ENCODE measurements at places on chromosomes 4 and X.

- DNase-seq = no peak
These were observed 446.2 kb downstream of the FAT4 start for GRCh38 chr4:125760956-125761355.

DNA sequence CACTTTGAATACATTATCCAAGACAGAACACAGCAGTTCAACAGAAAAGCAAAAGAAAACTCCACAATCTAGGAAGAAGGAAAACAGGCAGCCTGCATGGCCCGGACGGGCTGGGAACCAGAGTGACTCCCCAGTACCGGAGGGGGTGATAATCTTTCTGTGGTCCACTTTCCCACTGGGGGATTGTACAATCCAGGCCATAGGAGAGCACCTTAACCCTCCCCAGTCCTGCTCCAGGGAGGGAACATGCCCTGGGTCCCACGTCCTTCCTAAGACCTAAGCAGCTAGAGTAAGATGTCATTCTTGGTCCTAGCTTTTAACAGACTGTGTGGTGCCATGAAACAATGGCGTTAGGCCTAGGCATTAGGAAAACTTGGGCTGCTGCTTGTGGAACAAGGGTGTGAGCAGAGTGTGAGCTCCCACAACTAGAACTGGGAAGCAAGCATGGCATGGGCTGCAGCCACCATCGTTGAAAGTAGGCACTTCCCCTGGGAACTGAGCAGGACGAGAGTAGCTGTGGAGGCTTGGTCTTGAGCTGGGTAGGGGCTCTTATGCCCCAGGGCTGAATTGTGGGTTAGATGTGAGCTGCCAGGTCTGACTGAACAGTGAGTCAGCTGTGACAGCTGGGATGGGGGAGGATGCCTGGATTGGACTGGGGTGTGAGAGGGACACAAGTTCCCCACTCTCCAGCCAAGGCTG lies 42.4 kb downstream of the NAT8L start:
- no peak for DNase-seq

DNA sequence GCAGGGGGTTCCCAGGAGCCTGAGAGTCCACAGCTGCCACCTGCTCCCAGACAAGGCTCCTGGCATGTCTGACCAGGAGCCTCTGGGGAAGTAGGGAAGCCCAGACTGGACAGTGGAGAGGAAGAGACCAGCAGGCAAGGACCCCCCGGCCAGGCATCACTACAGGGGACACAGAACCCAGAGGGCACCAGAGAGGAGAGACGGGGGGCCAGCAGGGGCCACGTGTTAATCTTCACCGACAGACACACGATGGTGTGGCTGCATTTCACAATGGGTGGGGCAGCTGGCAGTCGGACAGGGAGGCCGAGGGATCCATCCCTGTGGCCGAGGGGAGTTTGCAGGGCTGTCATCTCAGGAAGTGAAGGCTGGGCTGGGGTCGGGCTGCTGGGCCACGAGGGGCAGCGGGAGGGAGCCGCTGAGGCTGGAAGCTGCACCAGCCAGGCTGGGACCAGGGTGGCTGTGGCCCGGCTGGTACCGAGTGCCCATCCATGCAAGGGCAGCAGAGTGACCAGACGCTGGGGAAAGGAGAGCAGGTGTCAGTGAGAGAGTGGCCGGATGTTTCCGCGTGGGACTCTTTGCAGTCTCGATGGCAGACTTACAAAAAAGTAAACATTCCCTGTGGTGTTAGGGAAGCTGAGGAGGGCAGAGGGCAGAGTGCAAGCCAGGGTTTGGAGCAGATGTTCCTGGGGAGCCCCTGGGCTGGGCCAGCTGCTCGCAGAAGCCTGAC lies 4.7 kb downstream of the PDE6B start:
- DNase-seq = no peak

DNA sequence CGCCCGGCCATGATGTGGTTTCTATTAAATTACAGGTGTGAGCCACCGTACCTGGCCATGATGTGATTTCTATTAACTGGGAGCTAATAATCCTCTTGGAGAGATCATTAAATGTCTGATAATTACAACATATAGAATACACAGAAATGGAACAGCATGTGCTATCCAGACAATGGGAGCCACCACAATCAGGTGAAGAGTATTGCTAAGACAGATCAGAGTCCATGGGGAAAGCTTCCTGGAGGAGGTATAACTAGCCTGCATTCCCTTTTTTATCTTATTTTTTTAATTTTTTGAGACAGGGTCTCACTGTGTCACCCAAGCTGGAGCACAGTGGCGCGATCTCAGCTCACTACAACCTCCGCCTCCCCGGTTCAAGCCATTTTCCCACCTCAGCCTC lies 146.8 kb downstream of the CHRNA9 start:
- no peak for DNase-seq

All from Caki2 (cell line).